ENCODE measurements at places on chromosomes 16 and 17. TPM values are rescaled to one million over a fixed set of nuclear protein-coding genes. Genes with fewer than 3 reads are reported as not detected.

QPRT gene
- total RNA-seq, result 0.21 TPM

SPG7 gene
- 83.3 TPM for total RNA-seq

ASPHD1 gene
- not detected for total RNA-seq

KNOP1 gene
- total RNA-seq, result 3.3 TPM

CACNG3 gene
- total RNA-seq, result under 0.01 TPM

MPG gene
- total RNA-seq, result 26.2 TPM

ATP6V0A1 gene
- total RNA-seq, result 38.4 TPM

ALOXE3 gene
- total RNA-seq, result 0.10 TPM

TAC4 gene
- not detected for total RNA-seq

MVD gene
- total RNA-seq, result 18.8 TPM

LPO gene
- total RNA-seq, result not detected

PSMC3IP gene
- total RNA-seq, result 1.4 TPM

IGF2BP1 gene
- under 0.01 TPM for total RNA-seq

CBX8 gene
- total RNA-seq, result 1.2 TPM

ABCA6 gene
- 1.7 TPM for total RNA-seq

DOC2A gene
- total RNA-seq, result not detected

RCVRN gene
- total RNA-seq, result 0.10 TPM

KRT17 gene
- 0.42 TPM for total RNA-seq

PHLPP2 gene
- 10.4 TPM for total RNA-seq

HOXB13 gene
- total RNA-seq, result not detected

KRTAP2-3 gene
- total RNA-seq, result not detected

GCGR gene
- total RNA-seq, result not detected

GJD3 gene
- total RNA-seq, result 0.21 TPM

PTGES3L gene
- total RNA-seq, result 0.31 TPM

SNX20 gene
- total RNA-seq, result 24.3 TPM

SDR42E1 gene
- total RNA-seq, result 2.8 TPM

SPATA20 gene
- total RNA-seq, result 18.9 TPM

MATCAP1 gene
- total RNA-seq, result 3.5 TPM

ERAL1 gene
- 11.1 TPM for total RNA-seq

MYH8 gene
- total RNA-seq, result not detected

Data from mononuclear cell (primary cell).